ENCODE measurements at places on chromosomes 5 and 9.

DNA sequence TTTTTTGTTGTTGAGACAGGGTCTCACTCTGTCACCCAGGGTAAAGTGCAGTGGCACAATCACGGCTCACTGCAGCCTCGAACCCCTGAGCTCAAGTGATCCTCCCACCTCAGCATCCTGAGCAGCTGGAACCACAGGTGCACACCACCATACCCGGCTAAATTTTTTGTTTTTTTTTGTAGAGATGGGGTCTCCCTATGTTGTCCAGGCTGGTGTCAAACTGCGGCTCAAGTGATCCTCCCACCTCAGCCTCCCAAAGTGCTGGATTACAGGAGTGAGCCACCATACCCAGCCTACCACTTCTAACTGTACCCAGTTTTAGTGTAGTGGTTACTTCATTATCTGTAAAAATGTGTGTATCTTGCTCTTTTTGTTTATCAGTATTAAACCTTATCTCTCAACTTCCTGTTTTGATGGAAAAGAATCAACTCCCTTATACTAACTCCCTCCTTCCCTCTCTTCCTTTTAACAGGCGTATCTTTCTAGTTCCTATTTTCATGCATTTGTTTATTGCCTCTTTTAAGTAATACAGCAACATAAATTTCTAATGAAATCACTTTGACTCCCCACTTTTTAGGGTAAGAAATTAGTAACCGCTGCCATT is 33.1 kb downstream of the GRAMD2B start:
- no peak for DNase-seq

- no peak for DNase-seq
Measured at GRCh38 chr5:23727271-23727670, 219.9 kb downstream of the PRDM9 start.

DNA sequence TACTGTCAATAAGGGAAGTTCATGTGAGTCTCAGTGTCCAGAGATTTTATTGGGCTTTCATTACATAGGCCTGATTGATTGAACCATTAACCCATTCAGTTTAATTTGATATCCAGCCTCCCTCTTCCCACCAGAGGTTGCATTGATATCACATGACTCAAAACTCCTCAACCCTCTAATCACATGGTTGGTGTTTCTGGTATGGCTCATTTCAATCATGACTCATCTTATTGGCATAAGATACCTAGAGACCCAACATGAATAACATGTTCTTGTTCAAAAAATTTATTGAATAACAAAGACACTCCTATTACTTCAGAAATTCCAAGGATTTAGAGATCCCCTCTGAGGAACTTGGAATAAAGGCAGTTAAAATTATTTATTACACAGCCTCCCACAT is 982.2 kb downstream of the TLE1 start:
- no peak for DNase-seq

DNA sequence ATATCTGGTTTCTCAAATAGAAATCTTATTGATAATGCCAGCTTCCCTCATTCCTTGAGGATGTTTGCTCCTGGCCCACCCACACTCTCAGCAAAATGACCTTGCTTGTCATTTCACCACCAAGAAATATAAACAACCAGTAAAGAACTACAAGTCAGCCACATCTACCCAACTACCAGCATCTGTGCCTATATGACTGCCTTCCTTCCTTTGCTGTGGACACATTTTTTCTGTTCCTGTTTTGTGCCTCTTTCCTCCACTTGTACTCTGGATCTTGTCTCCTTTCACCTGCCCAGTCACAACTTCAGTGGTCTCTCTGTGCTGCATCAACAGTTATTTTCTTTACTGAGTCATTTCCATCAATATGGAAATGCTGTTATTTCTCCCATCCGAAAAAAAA is 20.3 kb downstream of the KIF2A start:
- no peak for DNase-seq

DNA sequence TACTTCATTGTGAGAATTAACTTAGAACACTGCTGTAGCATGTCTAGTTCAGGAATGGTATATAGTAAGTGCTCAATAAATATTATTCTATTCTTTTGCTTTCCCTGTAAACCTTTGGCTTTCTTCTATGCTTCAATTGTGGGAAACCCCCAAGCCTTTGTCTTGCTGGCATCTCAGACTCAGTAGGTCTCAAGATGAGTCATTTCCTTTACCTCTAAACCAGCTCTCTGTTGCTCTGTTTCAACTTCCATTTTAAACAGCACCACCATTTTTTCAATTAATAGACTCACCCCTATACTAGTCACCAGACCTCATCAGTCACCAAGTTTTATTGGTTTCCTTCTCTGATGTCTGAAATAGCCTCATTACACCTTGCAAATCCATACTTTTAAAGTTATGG is 43.5 kb downstream of the DMAC1 start:
- no peak for DNase-seq

DNA sequence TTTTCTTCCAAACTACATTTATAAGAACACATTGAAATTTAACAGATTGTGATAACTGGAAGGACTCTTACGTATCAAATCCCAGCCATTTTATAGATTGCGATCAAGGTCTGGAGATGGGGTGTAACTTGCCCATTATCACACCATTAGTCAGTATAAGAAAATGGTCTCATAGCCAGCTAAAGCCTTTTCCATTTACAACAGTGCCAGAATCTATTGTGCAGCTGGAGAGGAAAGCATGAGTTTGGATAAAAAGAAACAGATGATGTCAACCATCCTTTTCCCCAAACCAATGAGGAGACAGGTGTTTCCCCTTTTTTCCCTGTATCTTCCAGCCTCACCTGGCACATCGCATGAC is 658.8 kb downstream of the ACTL7B start:
- no peak for DNase-seq

- DNase-seq, result no peak
Measured at GRCh38 chr5:125708583-125708982, 714.6 kb upstream of the GRAMD2B start.

DNA sequence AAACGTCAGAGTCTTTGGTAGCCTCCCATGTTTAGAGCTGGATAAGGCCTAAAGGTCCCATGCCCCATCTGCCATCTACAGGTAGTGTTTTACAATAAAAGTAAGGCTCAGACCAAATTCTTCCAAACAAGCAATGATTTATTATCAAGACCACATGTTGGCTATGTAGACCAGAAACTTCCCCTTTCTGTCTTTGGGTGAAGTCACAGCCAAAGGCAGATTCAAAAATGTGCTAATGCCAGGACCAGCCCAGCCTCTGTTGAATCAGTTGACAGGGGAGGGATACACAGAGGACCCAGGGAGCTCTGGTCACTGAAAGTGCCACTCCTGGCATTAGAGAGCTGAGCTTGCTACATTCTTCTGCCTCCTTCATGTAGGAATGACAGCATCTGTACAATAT is 360.8 kb downstream of the NTRK2 start:
- no peak for DNase-seq

- no peak for DNase-seq
Measured at GRCh38 chr5:65050140-65050539, 281.4 kb downstream of the CWC27 start.

GRCh38 chr9:126534431-126535186 is 79.1 kb upstream of the LMX1B start:
- DNase-seq, result no peak

DNA sequence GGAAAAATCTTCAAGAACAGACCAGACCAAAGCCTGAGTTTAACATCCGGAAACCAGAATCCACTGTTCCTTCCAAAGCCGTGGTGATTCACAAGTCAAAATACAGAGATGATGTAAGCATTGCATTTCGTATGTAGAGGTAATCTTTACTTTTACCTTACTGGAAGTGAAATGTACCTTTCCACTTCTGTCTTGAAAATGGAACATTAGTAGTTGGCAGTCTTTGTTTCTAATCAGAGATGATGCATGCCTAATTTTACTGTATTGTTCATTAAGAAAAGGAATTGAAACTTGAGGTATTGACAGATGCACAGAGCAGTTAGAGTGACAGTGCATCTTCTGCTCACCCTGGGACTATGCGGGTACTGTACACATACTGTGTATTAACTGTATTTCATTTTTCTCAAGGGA is 34.6 kb downstream of the HABP4 start:
- no peak for DNase-seq

GRCh38 chr5:126682856-126683255 is 82.1 kb downstream of the PHAX start:
- no peak for DNase-seq

- DNase-seq, result no peak
Measured at GRCh38 chr5:94849821-94850736, 231.6 kb downstream of the SLF1 start.

DNA sequence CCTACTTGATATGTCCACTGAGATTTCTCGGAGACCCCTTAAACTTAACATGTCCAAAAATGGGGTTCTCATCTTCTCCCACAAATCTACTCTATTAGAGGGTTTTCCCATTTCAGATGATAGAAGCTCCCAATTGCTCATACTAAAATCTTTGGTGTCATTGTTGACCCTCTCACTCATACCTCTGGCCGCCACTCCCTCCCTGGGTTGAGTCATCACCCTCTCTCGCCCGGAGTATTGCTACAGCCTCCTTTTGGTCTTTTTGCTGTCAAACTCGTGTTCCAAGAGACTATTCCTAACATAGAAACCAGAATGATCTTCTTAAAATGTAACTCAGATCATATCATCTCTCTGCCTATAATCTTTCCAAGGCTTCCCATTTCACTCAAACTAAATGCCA is 91.0 kb upstream of the GNAQ start:
- no peak for DNase-seq

DNA sequence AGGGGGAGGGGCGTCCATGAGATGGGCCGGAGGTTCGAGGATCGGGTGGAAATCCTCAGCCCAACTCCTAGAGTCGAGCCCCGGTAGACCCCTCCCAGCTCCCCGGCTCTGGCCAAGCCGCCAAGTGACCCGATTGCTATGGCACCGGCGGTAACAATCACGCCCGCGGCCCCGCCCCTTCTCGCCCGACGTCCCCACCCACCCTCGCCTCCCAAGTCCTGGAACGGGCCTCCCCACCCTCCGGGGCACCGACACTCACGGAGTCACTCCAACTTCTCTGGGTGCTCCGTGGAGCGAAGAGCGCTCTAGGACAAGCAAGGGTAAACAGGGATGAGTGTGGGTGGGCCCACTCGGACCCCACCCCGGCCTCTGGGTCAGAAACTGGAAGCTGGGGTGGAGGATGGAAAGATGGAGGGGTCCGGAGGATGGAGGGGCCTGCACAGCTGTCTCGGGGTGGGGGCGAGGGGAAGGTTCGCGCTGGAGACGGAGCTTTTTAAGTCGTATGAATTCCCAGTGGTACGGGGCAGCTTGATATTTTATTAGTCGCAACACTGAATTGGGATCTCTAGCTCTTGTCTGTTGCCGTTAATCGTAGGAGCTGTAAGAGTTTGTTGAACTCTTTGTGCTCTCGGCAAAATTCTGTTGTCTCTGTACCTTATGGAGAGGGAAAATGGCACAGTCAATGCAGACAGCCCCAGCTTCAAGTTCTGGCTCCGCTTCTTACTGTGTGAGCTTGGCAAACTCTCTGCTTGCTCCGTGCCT is at the start of gene SPACA9:
Gene SPACA9, plus strand, starts transcription at position 204 of the 762 bp plus-strand sequence. CDS start 5,050 bp downstream, outside the sequence.
- no peak for DNase-seq

DNA sequence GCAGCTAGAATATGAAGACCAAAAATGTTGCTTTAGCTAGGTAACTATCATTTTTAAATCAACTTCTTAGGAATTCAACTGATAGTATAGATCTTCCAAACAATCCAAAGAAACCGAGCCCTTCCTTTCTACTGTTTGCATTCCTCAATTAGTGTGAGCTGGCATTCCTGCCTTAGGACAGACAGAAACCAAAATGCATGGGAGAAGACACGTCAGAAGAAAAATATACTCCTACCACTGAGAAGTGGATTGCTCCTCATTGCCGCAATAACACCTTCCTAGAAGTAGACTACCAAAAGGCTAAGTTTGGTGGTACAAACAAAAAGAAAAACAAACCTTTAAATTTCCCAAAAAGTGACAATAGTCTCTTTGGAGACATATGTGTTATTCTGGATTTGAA is 440.0 kb downstream of the SEMA5A start:
- no peak for DNase-seq

DNA sequence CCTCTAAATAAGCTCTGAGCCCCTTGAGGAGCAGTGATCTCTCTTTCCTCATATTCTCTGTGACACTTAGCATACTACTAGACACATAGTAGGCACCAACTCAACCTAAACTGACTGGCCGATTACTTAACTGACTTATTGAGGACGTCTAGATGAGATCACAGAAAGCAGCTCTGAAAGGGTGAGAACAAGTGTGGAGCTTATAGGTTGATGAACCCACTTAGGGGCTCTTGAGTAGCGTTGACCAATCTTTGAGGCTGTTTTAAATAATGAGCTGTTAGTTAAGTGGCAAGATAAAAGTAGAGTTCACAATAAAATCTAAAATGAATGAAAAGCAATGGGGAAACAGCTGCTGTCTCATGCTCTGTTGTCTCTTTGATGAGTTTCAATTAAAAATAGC is 124.7 kb upstream of the TNPO1 start:
- DNase-seq, result no peak

- DNase-seq, result no peak
Measured at GRCh38 chr9:105968811-105969466, 274.6 kb downstream of the TMEM38B start.

DNA sequence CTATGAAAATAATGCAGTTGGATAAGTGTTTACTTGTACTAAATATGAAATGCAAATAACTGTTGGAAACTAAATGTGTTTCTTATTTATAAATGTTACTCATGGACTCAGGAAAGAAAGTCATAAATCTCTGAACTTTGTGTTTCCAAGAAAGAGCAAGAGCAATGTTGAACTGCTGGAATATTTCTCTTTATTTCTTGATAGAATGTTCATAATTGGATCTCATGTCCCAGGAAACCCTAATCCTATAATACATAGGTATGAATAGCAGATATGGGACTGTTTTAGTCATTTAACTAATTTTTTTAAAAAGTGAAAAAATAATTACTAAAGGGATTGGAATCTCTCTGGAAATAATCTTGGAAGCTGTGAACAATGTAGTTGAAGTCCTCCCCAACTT is 245.0 kb upstream of the ACTBL2 start:
- DNase-seq, result no peak

DNA sequence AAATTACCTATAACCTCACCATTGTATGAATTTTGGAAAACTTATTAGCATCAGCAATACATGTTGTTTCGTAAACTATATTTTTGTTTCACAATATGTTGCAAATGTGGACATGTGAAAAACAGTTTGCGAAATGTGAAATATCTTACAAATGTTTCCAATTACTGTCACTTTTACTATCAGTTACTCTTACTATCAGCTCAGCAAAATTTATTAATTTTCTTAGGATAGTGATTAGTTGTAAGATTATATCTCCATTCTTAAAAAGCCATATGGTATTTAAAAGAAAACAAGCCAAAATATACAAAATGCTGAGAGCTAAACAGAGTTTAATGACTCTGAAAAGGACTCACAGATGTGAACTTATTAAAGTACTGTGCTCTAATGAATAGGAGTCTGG is 111.9 kb upstream of the LPAR1 start:
- no peak for DNase-seq

- DNase-seq, result no peak
Measured at GRCh38 chr9:73807952-73808351, 656.3 kb downstream of the ANXA1 start.

- no peak for DNase-seq
Measured at GRCh38 chr5:9362600-9362999, 183.3 kb downstream of the SEMA5A start.

GRCh38 chr5:142507531-142508372 is 178.1 kb downstream of the FGF1 start:
- no peak for DNase-seq

Data from activated CD4-positive, CD25-positive, alpha-beta regulatory T cell (primary cell).